ENCODE measurements at places on chromosomes 2 and 18.
A peak's percentile ranks its signal among the peaks of the same experiment; 100 is the strongest.

DNA sequence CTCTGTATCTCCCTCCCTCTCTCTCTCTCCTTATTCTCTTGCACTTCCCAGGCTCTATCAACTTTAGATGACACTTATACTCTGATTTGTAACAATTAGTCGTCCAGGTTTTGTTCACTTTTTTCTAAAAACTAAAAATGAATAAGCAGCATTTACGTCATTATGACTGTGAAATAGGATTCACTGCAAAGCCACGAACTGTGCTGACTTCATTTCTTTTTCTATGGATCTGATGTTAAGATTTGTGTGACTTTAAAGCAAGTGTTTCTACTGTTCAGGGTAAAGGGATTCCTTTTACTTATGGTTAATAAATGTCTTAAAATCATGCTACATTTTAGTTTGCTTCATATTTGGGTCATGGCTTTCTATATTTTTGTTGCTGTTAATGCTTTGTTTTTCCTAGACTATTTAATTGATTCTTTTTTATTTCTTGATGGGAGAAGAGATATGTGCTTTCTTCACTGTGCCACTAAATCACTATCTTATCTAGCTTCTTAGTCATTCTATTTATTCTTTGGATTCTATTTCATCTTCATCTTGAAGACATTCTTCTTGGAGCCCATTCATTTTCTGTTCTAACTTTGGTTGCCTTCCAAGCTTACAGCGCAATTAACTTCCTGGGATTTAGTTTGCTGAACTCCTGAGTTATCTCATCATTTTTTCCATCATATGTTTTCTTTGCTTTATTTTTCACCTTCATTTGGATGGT is 480.4 kb upstream of the TRIB2 start:
- no peak for DNase-seq

DNA sequence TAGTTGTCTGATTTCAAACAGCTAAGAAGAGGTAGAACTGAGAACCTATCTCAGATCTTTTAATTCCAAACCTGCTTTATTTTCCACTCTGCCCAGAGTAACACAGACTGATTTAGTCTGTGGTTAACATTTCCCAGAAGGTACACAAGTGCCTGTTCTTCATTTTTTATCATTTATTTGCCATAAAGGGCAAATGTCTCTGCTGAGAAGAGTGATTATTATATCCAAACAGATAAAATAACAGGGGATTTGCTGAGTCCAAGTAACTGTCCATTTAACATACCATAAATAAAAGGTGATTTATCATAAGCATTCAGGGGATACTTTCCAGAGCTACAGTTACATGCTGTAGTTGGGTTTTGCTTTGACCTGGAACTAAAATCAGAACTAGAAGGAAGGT is 617.7 kb downstream of the MBD2 start:
- no peak for DNase-seq

DNA sequence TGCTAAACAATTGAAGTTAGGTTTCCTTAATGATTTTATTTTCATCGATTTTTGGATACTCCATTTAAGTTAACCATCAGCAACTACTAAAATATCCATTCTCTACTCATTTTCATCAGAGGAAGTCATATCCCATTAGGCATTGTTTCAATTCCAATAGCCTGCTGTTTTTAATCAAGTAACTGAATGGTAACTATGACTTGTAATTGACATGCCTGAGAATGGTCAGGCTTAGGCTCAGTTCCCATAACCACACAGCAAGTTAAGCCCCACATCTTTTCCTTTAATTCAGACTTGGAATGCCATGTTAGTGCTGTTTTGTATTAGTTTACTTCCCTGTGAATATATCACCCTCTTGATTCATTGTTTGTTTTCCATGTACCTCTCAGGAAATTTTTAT is 398.8 kb downstream of the ARHGAP15 start:
- no peak for DNase-seq

GRCh38 chr2:106104332-106105062 is 89.6 kb downstream of the UXS1 start:
- peak; percentile 65 for DNase-seq

- no peak for DNase-seq
Measured at GRCh38 chr2:201450954-201451291, 335 bp downstream of the TRAK2 start.

Measured in WTC11 (cell line).